CD4-positive, alpha-beta T cell treated with Interleukin-2 at 100 ng/mL for 4 hours (primary cell): ENCODE measurements at places on chromosomes 16 and 17.

GRCh38 chr17:60496041-60496440 is 30.0 kb downstream of the APPBP2 start:
- DNase-seq, result no peak

- no peak for DNase-seq
These were observed 20.6 kb upstream of the COL1A1 start for GRCh38 chr17:50221864-50222545.

- no peak for DNase-seq
These were observed 2.1 kb downstream of the FAM20A start for GRCh38 chr17:68599091-68599490.

DNA sequence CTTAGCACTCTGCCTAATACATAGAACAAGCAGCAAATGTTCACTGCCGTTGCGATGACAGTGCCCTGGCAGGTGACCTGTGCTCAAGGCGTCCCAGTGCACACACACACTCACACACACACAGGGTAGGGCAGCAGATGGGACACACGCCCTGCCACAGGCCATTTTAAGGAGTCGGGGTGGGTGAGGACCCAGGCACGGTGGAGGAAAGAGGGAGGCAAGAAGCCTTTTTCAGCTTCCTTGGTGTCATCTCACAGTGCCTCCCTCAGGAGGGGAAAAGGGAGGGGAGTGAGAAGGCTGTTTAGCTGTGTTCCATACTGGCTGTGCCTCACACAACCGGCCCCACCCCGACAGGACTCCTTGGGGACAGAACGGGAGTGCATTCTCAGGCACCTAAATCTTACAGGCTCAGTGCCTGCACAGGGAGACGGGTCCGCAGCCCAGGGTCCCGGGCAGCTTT is 1.5 kb downstream of the PITPNM3 start:
- no peak for DNase-seq

GRCh38 chr17:66449418-66449977 is 147.1 kb downstream of the PRKCA start:
- DNase-seq, result no peak

DNA sequence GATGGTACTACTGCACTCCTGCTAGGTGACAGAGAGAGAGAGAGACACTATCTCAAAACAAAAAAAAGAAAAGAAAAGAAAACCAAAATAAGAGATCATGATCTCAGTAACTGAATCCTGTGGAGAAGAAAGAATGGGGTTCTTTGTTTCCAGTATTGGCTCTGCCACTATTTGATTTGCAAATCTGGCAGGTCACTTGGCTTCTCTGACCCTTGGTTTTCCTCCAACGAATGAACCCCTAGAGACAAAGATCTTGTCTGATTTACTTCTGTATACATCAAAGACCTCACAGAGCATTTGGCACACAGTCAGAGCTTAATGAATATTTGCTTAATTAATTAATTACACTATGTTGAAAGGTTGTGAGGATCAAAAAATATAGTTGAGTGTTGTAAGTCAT is 47.9 kb upstream of the NLK start:
- no peak for DNase-seq

GRCh38 chr17:76369379-76369778 is 15.0 kb upstream of the SPHK1 start:
- DNase-seq, result no peak

DNA sequence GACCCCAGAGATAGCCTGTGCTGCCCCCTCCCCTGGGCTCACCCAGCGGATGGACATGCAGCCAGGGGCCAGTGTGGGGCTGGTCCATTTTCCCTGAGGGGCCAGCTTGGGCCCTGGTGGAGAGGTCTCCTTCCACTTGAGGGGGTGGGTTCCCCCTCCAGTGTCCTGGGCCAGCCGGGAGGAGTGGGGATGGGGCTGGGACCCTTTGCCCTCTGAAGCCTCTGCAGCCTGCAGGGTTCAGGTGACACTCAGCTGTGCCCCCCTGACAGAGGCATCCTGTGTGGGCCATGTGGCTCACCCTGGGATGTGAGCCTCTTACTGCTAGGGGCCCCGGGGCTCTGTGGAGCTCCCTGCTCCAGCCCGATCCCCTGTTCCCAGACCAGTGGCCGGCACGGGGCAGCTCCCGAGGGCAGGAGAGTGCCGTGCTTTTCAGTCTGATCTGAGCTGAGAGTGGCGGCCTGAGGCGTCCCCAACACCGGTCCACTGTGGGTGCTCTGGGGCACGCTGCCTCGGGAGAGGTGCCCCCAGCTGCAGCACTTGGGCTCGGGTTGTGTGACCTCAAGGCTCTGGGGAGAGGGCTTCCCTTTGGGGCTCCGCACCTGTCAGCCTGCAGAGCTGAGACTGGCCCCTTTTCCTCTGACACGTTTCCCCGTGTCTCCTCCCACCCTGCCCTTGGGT is 439 bp upstream of the GNG13 start:
- DNase-seq, result no peak

GRCh38 chr16:72523087-72523486 is 351.1 kb upstream of the PMFBP1 start:
- DNase-seq, result no peak

GRCh38 chr16:69179328-69180010 is 7.5 kb upstream of the SNTB2 start:
- DNase-seq, result no peak

- no peak for DNase-seq
These were observed 61.6 kb downstream of the MRTFB start for GRCh38 chr16:14132696-14133048.
